ENCODE measurements at places on chromosomes 3 and 15. TPM values are rescaled to one million over a fixed set of nuclear protein-coding genes. Genes with fewer than 3 reads are reported as not detected.

Gene SPTBN5
- total RNA-seq = 0.64 TPM

Gene GASK1A
- 2.5 TPM for total RNA-seq

Gene CELSR3
- total RNA-seq = 2.4 TPM

Gene FEZF2
- total RNA-seq = not detected

Gene IFT57
- 46.7 TPM for total RNA-seq

Gene SV2B
- total RNA-seq = 0.40 TPM

Gene TMEM42
- total RNA-seq = 9.2 TPM

Gene C15orf62
- total RNA-seq = 0.25 TPM

Gene FAM98B
- total RNA-seq = 19.9 TPM

Gene CCDC14
- total RNA-seq = 63.6 TPM

Gene MFAP1
- total RNA-seq = 20.0 TPM

Gene CSPG5
- 0.47 TPM for total RNA-seq

Gene PDCD7
- 16.8 TPM for total RNA-seq

Gene EHHADH
- 35.5 TPM for total RNA-seq

Gene AP3B2
- 1.3 TPM for total RNA-seq

Gene ZPLD1
- total RNA-seq = not detected

Gene MKRN2
- 21.6 TPM for total RNA-seq

Gene NR2E3
- total RNA-seq = 0.67 TPM
